ENCODE measurements at places on chromosomes 4 and X.
A peak's percentile ranks its signal among the peaks of the same experiment; 100 is the strongest.

- DNase-seq: peak; percentile 58
Measured at GRCh38 chrX:120244735-120245498, 5.7 kb upstream of the ZBTB33 start.

DNA sequence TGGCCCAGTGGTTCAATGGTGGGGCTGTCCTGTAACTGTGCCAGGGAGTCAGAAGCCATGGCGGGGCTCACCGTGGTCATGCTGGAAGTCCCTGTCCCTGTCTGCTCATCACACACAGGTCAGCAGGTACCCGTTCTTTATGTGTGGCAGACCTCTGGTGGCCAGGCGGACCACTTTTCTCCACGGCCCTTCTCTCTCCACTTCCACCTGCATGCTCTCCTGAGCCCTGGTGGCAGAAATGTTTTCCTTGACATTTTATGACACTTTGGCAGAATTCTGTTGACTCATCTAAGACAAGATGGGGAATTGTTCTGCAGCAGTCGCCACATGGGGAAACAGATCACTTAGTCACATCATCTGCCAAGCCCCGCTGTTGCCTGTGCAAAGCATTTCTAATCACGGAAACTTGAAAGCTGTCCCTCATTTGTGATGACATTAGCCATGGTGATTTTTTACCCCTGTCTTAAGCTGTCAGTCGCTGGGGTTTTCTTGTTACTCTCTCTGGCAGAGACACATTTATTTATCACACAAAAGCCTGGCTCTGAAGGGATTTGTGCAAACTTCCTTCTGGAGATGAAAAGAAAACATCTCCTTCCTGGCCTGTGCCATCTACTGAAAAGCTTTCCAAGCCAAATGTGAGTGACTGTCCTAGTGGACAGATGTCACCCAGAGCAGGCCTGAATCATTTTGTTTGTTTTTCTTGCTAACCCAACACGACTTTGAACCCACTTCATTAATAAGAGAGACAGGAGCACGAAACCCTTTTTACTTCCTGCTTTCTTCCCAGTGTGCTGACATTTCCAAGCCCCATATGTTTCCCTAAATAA, 38.8 kb upstream of the STIM2 start:
- DNase-seq: no peak

DNA sequence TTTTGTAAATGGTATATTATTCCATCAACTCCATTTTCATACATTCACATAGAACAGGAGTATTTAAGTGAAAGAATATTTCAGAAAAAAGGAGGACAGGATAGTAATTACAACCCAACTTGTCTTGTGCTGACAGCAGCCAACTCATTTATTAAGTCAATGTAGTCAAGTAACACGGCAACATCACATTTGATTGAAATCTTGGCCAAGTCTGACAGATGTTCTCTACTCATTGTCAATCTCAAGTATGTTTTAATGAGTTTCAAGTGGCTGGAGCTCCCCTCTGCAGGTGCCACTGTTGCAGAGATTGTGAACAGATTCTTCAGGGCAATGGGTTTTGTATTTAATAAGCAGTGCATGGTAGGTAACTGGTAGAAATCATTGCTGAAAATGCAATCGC, 332.5 kb downstream of the C4orf33 start:
- DNase-seq: no peak

DNA sequence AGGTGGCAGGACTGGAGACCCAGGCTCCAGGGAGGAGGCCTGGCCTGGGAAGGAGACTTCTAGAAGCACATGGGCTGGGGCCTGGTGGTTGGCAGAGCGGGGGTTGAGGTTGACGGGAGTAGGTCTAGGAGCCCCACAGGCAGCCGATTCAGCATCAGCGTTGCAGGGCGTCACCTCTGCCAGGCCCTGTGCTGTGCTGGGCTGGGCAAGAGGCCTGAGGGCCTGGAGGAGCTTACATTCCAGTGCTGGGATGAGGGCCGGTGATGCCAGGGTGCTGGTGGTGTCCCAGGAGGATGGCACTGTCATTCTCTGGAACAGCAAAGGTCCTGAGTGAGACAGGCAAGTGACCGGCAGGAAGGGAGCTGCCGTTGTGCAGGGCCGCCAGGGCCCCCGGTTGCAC, 76.6 kb downstream of the SORCS2 start:
- no peak for DNase-seq

- DNase-seq: no peak
Measured at GRCh38 chr4:661231-661630, 12.8 kb downstream of the ATP5ME start.

- no peak for DNase-seq
Measured at GRCh38 chrX:95885074-95885473, 799.6 kb upstream of the DIAPH2 start.

Data from stimulated activated naive CD8-positive, alpha-beta T cell treated with anti-CD3 and anti-CD28 coated beads, Interleukin-15, Interleukin-2, amounts not matched to agents 100 U/mL and 50 U/mL, for 24 hours (primary cell).